ENCODE measurements at places on chromosomes 1 and 21.

- DNase-seq = no peak
Observed at GRCh38 chr1:170494369-170494768, 37.6 kb upstream of the GORAB start.

GRCh38 chr1:229563701-229564100 is 5.2 kb upstream of the ABCB10 start:
- no peak for DNase-seq

GRCh38 chr1:57319165-57319564 is 104.7 kb downstream of the DAB1 start:
- DNase-seq = peak; percentile 5

- no peak for DNase-seq
Observed at GRCh38 chr1:39021426-39021825, 4.7 kb upstream of the NDUFS5 start.

- DNase-seq = no peak
Observed at GRCh38 chr1:15916417-15916816, 59.5 kb downstream of the ZBTB17 start.

DNA sequence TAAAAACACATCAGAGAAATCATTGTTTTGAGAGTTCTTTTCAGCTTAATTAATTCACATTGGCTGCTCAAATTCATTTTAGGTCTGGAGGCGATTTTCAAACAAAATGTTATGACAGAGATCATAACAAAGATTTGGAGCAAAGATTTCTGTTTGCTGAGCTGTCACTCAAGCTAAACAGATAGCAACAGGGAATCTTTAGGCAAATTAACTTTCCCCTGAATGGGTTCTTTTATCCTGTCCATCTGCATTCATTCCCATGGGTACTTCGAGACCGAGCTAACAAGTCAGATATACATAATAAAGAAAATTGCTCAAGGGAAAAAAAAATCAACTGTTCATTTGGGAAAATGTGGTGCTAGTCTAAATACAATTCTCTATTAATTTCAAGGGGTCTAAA is 30.2 kb upstream of the CA6 start:
- no peak for DNase-seq

- no peak for DNase-seq
Observed at GRCh38 chr21:43193088-43193650, 24.4 kb downstream of the CRYAA start.

DNA sequence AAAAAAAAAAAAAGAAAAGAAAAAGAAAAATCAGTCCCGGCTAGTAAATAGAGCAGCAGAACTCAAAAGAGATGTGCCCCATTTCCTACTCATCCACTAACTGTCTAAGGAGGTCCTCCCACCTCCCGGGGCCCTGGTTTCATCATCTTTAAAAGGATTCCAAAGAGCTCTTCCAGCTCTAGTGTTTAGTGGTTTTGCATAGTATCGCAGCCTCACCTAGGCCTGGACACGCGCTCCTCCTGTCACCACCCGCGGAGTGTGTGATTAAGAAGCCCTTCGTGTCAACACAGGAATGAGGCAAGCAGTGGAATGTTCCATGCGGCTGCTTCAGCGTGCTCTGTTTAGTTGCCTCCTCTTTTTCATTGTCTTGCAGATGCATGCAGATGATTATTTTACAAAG is 49.0 kb downstream of the LBR start:
- peak; percentile 10 for DNase-seq

DNA sequence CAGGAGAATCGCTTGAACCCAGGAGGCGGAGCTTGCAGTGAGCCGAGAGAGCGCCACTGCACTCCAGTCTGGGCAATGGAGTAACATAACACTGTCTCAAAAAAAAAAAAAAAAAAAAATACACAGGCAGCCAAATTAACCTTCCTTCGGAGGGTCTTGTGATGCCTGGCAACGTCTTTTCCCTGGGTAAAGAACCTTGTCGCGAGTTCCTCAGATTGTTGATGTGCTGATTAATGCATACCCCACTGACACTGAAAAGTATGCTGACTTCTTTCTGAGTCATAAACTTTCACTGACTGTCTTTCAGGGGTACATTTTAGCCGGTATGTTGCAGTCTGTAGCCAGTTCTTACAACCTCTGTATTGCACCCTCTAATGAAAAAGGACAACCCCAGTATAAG is 95.1 kb upstream of the SOD1 start:
- no peak for DNase-seq

GRCh38 chr1:10909697-10910680 is 102.5 kb upstream of the TARDBP start:
- DNase-seq = no peak

- no peak for DNase-seq
Observed at GRCh38 chr1:192512426-192513162, 63.0 kb upstream of the RGS1 start.

GRCh38 chr1:1208713-1209433 is 2.5 kb upstream of the TNFRSF18 start:
- DNase-seq = no peak

DNA sequence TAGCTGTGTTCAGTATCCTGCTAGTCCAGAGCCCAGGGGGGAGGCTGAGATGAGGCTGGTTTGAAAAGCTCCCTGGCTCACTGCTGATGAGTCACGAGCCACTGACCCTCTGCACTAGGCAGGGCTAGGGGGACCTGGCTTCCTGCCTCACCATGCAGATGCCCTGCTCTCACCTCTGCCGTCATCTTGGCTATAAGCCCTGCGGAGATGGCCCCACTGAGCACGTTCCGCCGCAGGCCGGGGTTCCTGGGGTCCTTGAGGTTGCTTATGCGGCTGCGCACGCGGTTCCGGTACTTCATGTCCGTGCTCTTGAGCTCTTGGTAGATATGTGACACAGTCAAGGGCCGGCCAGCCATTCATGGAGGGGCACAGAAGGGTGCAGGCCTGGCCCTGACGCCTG is 24.1 kb upstream of the ZNF436 start:
- no peak for DNase-seq

DNA sequence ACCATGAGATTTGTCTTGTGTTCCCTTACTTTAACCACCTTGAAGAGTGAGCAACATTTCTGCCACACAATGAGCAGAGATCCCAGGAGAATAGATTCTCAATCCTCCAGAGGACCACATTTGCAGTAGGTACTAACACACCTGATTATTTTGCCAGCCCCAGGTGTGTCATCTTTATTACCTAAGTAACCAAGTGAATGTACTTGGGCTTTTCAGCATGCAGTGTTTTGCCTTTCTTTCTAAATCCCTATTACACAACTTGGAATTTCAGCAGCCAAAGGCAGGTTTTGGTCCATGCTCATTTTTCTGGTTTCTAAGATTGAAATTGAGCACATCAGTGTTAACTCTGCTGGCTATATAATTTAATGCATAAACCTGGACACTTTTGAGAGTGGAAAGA is 43.2 kb upstream of the ST6GALNAC5 start:
- no peak for DNase-seq

- DNase-seq = no peak
Observed at GRCh38 chr1:175842550-175842949, 99.2 kb upstream of the TNR start.

- no peak for DNase-seq
Observed at GRCh38 chr1:226654046-226654667, 84.9 kb downstream of the ITPKB start.

DNA sequence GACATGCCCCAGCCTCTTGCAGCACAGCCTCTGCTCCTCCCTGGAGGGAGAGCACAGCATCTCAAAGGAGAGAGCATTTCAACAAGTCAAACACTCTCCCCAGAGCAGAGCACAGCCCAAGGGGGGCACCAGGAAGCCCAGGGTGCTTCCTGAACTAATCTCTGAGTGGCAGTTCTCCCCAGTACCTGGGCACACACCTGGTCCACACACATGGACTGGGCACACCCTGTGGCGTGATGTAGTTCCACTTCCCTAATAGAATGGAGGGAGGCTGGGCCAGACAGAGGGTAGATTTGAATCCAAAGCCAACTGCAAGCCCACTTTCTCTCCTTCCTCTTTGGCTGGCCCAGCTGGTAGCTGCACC is 55.5 kb downstream of the CD46 start:
- DNase-seq = no peak

DNA sequence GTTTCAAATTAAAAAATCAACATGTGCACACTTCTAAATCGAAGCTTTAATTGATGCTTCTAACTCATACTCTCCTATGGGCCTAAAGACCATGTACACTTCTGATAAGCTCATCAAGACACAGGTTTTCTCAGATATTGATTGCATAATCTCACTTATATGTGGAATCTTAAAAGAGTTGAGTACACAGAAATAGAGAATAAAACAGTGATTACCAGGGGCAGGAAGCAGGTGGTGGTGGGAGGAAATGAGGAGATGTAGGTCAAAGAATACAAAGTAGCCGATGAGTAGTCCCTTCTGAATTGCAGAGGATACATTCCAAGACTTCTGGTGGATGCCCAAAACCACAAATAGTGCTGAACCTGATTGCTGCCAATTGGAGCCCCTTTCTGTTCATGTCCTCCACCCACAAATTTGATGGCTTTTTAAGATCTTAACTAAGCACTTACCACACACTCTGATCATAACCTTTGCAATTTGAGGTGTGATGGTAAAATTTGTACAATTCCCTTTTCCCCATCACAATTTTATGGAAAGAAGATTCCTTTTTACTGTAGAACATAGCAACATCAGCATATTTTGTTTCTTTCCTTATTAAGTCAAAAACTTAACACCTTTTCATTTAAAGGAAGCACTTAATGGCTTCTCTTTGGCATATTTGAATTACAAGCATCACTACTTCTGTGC is 3.3 kb upstream of the CD1B start:
- no peak for DNase-seq

DNA sequence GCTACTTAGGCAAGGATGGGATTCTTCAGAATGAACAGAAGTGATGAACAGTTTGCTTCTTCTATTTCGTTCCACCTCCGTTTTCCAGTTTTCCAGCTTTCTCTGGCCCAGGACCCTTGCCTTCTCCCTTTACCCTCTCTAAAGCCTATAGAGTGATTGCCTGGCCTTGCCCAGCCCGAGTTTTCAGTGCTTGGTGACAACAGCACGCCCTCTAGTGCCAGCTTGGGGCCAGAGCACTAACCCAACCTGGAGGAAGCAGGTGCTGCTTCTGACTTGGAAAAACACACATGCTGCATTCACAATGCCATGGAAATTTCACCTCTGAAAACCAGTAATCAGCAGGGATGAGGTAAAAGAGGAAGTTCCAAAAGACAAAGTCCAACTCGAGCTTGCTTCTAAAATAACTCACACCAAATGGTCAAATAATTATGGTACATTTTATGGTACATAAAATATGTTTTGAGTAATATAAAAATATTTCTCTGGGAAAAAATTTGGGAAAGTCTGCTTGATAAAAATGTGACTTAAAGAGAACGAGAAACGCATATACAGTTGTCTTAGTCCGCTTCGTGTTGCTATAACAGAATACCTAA is 26.1 kb downstream of the UBE2T start:
- DNase-seq = no peak

- no peak for DNase-seq
Observed at GRCh38 chr21:26834181-26834905, 10.9 kb downstream of the ADAMTS1 start.

DNA sequence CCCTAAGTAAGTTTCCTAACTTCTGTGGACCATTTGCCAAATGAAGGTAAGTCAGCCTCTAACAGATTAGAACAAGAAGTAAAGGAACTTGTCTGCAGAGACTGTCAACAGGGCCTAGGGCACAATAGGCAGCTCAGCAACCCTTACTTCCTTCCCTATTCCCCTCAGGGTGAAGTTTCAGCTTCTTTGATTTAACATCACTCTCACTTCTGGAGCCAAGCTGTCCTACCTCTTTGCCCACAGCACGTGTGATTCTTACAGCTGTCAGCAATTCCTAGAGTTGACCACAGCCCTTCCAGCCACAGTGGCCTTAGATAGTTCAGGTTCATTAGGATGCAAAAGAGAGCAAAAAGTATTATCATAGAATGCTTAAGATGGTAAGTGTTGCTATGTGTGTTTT is 7.6 kb upstream of the EIF4G3 start:
- no peak for DNase-seq

- DNase-seq = no peak
Observed at GRCh38 chr1:40607921-40608320, 57.6 kb downstream of the RIMS3 start.

GRCh38 chr1:212247179-212247721 is 38.0 kb upstream of the PPP2R5A start:
- no peak for DNase-seq

DNA sequence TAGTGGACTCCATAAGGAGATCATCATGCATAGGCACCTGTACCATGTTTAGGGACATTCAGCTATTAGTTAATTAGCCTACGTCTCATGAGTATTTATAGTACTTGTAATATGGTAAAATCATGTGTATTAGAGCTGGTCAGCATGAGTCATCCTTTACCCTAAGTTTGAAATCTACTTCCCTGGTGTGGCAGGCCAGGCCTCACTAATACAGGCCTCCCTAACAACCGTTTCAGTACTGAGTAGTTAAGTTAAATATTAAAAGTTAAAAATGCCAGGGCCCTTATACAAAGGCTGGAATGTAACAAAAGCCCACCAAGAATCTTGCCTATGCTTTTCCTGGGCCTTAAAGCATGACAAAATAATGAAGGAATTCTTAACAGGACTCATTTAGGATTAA is 356.3 kb upstream of the DPYD start:
- DNase-seq = no peak

DNA sequence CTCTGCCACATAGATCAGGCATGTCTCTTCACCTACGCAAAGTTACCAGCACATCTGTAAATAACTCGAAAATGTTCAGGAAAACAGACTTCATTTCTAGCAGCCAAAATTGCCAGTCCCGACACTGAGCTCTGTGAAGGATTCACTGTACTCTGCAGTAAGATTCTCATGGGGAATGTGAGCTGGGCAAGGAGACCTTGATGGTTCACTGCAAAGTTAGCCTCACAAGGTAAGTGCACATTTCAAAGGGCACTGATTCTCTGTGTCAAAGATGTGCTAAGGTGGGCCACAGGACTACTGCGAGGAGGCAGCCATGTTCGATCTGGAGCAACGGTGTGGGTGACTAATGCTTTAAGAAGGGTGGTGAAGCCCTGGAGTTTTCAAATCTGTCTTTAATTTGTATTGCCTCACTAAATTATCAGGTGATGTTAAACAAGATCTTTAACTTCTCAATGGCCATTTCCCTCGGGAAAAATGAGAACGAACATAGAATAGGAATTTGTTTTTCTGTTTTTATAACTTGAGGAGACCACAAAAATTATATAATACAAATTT is 25.2 kb downstream of the STPG1 start:
- DNase-seq = no peak

DNA sequence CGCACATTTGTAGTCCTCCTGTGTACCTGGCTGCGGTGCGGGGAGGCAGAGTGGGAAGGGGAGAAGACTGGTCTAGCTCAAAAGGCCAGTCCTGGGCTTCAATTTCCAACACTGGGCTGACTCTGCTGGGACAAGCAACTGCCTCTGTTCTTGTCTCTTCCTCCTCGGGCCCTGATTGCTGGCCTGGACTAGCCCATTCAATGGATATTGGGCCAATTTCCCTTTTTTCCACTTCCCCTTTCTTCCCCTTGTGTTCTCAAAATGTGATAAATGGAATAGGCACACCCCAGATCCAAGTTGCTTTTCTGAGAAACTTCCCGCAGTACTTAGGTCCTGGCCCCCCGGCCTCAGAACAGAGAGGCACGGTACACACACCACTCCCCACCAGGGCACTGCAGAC is 48.2 kb downstream of the SPSB1 start:
- DNase-seq = no peak

Measured in urinary bladder (tissue), 4 donors.